Bronchial epithelial cell (primary cell): ENCODE measurements at places on chromosomes 12 and 14. TPM values are rescaled to one million over a fixed set of nuclear protein-coding genes. Genes with fewer than 3 reads are reported as not detected.

SLC22A17 gene
- 0.79 and 0.90 TPM in 2 replicates for total RNA-seq

SAMD4A gene
- 12.9 and 13.4 TPM in 2 replicates for total RNA-seq

FAM90A1 gene
- total RNA-seq, result not detected in 2 replicates

KRT71 gene
- not detected in 2 replicates for total RNA-seq

TMEM253 gene
- under 0.01 and 0.51 TPM in 2 replicates for total RNA-seq

REP15 gene
- 0.51 and 0.53 TPM in 2 replicates for total RNA-seq

CCDC197 gene
- not detected in 2 replicates for total RNA-seq

ESPL1 gene
- 0.26 and 1.4 TPM in 2 replicates for total RNA-seq

RERG gene
- total RNA-seq, result 0.13 and 0.53 TPM in 2 replicates
